ENCODE measurements at places on chromosomes 11 and 22. TPM values are rescaled to one million over a fixed set of nuclear protein-coding genes. Genes with fewer than 3 reads are reported as not detected.

DNA sequence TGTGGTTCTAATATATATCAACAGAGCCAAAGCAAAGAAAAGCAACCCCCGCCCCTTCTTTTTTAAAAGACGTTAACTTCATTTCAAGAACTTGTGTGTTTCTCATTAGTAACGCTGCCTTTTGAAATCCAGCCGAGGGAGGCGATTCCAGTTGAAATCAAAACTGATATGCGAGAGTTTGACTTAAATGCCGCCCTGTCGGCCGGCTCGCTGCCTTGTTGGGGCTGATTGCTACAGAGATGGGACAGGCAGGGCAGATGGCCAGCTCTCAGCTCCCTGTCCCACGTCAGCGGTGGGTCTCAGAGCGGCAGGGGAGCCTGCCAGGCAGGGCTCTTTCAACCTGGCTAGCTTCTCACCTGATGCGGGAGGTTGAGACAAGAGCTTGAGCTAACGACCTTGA, 51.9 kb upstream of the ALX4 start:
- H3K4me1 ChIP-seq = no peaks in the 10 kb centered on the region
- H3K4me3 ChIP-seq = no peak overlapping the region
- no peak for DNase-seq
- no peaks in the 10 kb centered on the region for H3K36me3 ChIP-seq

DNA sequence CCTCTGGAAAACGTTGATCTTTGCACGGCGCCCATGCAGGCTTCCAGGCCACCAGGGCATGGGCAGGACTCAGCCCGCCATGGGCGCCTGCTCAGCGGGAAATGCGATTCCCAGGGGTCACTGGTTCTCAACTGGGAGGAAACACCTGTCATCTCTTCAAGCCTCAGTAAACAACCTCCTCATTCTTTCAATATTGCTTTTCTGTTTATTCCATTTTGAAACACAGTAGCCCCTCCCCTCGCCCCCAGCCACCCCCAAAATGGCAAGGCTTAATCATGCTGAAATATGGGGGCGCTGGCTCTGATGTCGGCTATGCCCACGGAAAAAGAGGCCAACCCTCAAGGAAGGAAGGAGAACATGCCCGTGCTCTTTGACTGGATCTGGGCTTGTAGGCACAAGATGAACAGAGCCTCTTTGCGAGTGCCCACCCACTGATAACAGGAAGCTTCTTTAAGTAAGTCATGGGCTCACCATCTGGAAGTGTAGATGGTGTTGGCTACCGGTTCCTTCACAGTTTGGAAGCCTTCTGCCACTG, 594 bp upstream of the POU2AF1 start:
- H3K4me3 ChIP-seq = no peak overlapping the region
- no peaks in the 10 kb centered on the region for H3K36me3 ChIP-seq
- peaks cover 17% of the 10 kb centered on the region for H3K27me3 ChIP-seq

GRCh38 chr11:501001-501682, 5.9 kb downstream of the RNH1 start:
- no peaks in the 10 kb centered on the region for H3K27me3 ChIP-seq
- no peak for DNase-seq
- H3K4me3 ChIP-seq = no peak overlapping the region
- H3K4me1 ChIP-seq = peaks cover 40% of the 10 kb centered on the region
- no peak overlapping the region for H3K27ac ChIP-seq
- H3K36me3 ChIP-seq = peaks cover 23% of the 10 kb centered on the region

- H3K27ac ChIP-seq = no peak overlapping the region
- H3K27me3 ChIP-seq = no peaks in the 10 kb centered on the region
- H3K4me3 ChIP-seq = no peak overlapping the region
- H3K36me3 ChIP-seq = peaks cover 11% of the 10 kb centered on the region
- H3K4me1 ChIP-seq = peaks cover 10% of the 10 kb centered on the region
Measured at GRCh38 chr22:46815132-46815531, 52.7 kb downstream of the TBC1D22A start.

- no peaks in the 10 kb centered on the region for H3K4me1 ChIP-seq
- DNase-seq = no peak
- H3K27me3 ChIP-seq = no peaks in the 10 kb centered on the region
- H3K4me3 ChIP-seq = no peak overlapping the region
- H3K36me3 ChIP-seq = no peaks in the 10 kb centered on the region
- no peak overlapping the region for H3K27ac ChIP-seq
Measured at GRCh38 chr11:93288079-93288478, 42.5 kb upstream of the DEUP1 start.

DNA sequence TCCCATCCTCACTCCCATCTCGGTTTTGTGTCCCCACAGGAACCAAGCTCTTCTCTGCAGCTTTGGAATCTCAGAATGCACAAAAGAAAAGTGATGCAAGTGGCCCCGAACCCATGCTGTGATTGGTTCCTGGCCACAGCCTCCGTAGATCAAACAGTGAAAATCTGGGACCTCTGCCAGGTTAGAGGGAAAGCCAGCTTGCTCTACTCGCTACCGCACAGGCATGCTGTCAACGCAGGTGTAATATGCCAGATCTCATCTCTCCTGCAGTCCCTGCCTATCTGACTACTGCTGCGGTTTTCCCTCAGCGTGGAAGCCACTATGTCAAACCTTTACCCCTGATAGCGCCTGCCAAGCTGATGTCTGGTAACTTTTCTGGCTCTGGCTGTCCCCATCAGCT, 200.5 kb upstream of the LRRC4C start:
- DNase-seq = no peak
- H3K4me1 ChIP-seq = no peaks in the 10 kb centered on the region
- no peaks in the 10 kb centered on the region for H3K36me3 ChIP-seq
- no peak overlapping the region for H3K4me3 ChIP-seq
- H3K27ac ChIP-seq = no peak overlapping the region

- peaks cover 31% of the 10 kb centered on the region for H3K27me3 ChIP-seq
- no peaks in the 10 kb centered on the region for H3K36me3 ChIP-seq
- no peak overlapping the region for H3K4me3 ChIP-seq
Measured at GRCh38 chr11:32317643-32318042, 117.7 kb downstream of the WT1 start.

GRCh38 chr11:33362051-33362910, 105.1 kb downstream of the HIPK3 start:
- H3K36me3 ChIP-seq = no peaks in the 10 kb centered on the region
- no peak for DNase-seq
- no peak overlapping the region for H3K27ac ChIP-seq
- H3K4me3 ChIP-seq = no peak overlapping the region
- peaks cover 18% of the 10 kb centered on the region for H3K27me3 ChIP-seq

DNA sequence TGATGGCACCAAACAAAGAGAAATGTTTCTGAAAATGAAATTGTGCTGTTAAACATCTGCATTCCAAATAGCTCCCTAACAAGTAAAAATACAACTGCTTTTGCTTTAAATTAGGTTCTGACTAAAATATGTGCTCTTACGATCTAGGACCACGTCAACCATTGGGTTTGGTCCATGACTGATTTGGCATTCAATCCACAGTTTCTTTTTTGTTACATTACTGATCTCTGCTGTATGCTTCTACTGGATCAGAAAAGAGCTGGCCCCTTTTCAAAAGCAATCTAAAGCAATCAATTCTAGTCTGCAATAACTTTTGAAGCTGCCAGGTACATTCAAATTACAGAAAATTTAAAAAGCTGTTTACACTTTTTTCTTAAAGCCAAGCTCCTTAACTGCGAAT, 1047.1 kb upstream of the CCDC90B start:
- H3K4me1 ChIP-seq = no peaks in the 10 kb centered on the region
- H3K27me3 ChIP-seq = no peaks in the 10 kb centered on the region
- H3K4me3 ChIP-seq = no peak overlapping the region
- no peak overlapping the region for H3K27ac ChIP-seq
- no peaks in the 10 kb centered on the region for H3K36me3 ChIP-seq

DNA sequence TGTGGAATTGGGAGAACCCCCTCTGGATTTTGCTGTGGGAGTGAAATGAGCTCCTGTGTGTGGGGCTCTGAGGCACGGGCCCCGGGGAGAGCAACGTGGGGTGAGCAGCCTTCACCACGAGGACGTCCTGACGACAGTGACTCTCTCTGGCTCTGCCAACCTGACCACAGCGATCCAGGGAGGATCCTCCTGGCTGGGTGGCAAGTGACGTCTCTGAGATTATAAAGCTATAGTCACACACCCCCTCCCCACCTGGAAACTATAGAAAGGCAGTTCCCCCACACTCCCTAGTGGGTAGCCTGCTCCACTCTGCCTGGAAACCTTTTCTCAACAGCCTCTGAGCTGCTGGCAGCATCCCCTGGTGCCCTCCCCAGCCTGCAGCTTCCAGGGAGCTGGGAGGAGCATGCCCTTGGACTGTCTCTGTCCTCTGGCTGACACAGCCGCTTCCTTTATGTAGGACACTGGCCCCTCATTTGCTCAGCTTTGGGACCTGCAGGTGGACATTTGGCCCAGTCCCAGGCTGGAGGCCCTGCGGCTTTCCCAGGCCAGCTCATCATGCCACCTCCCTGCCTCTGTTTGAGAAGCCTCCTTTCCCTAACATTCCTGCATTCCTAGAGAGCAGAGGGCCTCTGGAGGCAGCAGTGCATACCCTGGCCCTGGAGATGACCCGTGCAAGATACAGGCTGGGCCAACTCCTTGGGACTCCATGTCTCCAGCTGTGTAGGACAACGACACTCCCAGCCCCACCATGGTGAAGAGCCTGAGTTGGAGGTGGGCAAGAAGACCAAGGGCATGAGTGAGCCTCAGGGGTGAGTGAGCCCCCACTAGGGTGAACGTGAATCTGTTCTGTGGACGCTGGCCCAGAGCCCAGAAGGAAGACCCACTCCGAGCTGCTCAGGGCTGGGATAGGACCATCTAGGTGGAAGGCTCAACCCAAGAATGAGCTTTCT, 314.0 kb downstream of the NTM start:
- no peaks in the 10 kb centered on the region for H3K4me1 ChIP-seq
- no peak overlapping the region for H3K4me3 ChIP-seq
- peak; percentile 19 for DNase-seq
- no peaks in the 10 kb centered on the region for H3K27me3 ChIP-seq
- H3K36me3 ChIP-seq = no peaks in the 10 kb centered on the region
- no peak overlapping the region for H3K27ac ChIP-seq

Gene C11orf52
- total RNA-seq = not detected

Gene NAT10
- 93.9 TPM for total RNA-seq

Gene OR4C45
- total RNA-seq = not detected

Gene GLB1L2
- total RNA-seq = 1.3 TPM

Gene ASPHD2
- 15.3 TPM for total RNA-seq
